ENCODE measurements at places on chromosomes 3 and 15. TPM values are rescaled to one million over a fixed set of nuclear protein-coding genes. Genes with fewer than 3 reads are reported as not detected.

DNA sequence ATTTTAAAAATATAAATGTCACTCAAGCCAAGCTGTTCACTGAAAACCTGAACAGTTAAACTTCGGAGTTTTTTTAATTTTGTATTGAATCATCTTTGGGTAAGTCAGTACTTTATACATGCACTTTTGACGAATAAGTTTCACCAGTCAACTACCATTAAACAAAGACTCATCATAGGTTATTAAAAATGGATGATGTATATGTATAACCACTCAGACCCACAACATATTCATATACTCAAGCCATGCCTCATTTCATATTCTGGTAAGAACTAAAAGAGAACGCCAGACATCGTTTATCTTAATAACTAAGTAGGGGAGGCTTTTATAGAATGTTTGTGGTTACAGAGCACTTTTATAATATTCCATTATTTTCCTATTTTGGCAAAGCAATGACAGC, 18.3 kb downstream of the MSL2 start:
- no peak overlapping the region for H3K4me3 ChIP-seq
- no peaks in the 10 kb centered on the region for H3K27me3 ChIP-seq
- peaks cover 3% of the 10 kb centered on the region for H3K36me3 ChIP-seq
- DNase-seq: no peak

DNA sequence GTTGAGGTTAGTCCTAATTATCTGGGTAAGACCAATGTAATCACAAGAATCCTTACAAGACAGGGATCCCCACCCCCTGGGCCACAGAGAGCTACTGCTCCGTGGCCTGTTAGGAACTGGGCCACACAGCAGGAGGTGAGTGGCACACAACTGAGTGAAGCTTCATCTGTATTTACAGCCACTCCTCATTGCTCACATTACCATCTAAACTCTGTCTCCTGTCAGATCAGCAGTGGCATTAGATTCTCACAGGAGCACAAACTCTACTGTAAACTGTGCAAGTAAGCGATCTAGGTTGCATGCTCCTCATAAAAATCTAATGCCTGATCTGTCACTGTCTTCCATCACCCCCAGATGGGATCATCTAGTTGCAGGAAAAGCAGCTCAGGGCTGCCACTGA, 58.5 kb upstream of the CRBN start:
- H3K4me3 ChIP-seq: no peak overlapping the region
- H3K27ac ChIP-seq: no peak overlapping the region
- peak; percentile 46 for DNase-seq
- peaks cover 29% of the 10 kb centered on the region for H3K27me3 ChIP-seq
- no peaks in the 10 kb centered on the region for H3K36me3 ChIP-seq
- peaks cover 4% of the 10 kb centered on the region for H3K4me1 ChIP-seq

- H3K36me3 ChIP-seq: no peaks in the 10 kb centered on the region
- no peak for DNase-seq
These were observed 292.4 kb upstream of the SGO1 start for GRCh38 chr3:20478436-20478835.

- DNase-seq: no peak
- no peak overlapping the region for H3K27ac ChIP-seq
- H3K4me3 ChIP-seq: no peak overlapping the region
These were observed 33.1 kb downstream of the BTD start for GRCh38 chr3:15634671-15635070.

GRCh38 chr15:74657846-74658245, 38.0 kb downstream of the EDC3 start:
- peaks cover 25% of the 10 kb centered on the region for H3K36me3 ChIP-seq
- H3K27ac ChIP-seq: peak overlapping the region; percentile 55
- no peak for DNase-seq
- no peaks in the 10 kb centered on the region for H3K27me3 ChIP-seq
- H3K4me3 ChIP-seq: no peak overlapping the region
- H3K4me1 ChIP-seq: no peaks in the 10 kb centered on the region

DNA sequence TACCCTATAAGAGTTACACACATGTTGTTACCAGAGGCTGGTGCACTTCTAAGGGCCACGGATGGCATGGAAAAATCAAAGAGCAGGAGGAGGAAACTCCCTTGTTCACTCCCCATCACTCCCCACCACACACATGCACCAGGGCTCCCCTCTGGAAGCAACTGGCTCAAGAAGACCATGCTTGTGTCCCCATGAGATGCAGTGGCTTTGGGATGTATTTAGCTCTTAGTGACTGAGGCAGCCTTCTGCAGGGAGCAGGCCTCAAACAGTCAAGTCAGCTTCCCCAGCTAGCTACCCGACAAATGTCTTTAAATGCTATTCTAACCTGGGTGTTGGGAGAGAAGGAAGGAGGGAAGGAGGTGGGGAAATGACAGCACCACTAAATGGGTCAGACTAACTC, 32.9 kb upstream of the RAD18 start:
- H3K36me3 ChIP-seq: no peaks in the 10 kb centered on the region
- no peak for DNase-seq
- H3K4me1 ChIP-seq: no peaks in the 10 kb centered on the region
- no peaks in the 10 kb centered on the region for H3K27me3 ChIP-seq

GRCh38 chr3:47444103-47444502, 31.6 kb downstream of the SCAP start:
- H3K27ac ChIP-seq: no peak overlapping the region
- no peak for DNase-seq
- peaks cover 22% of the 10 kb centered on the region for H3K36me3 ChIP-seq
- H3K4me1 ChIP-seq: no peaks in the 10 kb centered on the region

- DNase-seq: no peak
- H3K36me3 ChIP-seq: peaks cover 64% of the 10 kb centered on the region
- H3K27ac ChIP-seq: no peak overlapping the region
- H3K27me3 ChIP-seq: no peaks in the 10 kb centered on the region
- no peaks in the 10 kb centered on the region for H3K4me1 ChIP-seq
These were observed 19.8 kb downstream of the MAP4 start for GRCh38 chr3:47996440-47996839.

DNA sequence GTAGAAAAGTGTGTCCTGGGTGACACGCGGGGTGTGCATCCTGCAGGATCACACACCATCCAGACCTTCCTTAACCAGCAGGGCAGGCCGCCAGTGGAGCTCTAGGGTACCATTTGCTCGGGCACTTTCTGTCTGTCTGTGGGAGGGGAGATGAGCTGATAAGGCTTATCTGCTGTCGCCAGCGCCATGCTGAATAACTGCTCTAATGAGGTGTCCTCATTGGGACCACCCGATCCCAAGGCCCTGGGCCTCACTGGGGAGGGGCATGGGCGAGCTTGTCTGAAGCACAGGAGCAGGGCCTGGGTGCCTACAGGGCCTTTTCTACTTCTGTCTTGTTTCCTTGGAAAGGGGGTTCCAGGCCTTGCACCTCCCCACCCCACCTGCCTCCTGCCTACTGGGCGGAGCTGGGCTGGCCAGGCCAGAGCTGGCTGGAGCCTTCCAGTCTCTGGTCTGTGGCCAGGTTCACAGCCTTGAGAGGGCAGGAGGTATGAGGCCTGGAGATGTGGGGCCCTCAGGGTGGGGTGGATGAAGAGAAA, 2.5 kb upstream of the GATA2 start:
- no peaks in the 10 kb centered on the region for H3K36me3 ChIP-seq
- H3K27me3 ChIP-seq: peaks cover 91% of the 10 kb centered on the region
- H3K4me3 ChIP-seq: no peak overlapping the region
- H3K27ac ChIP-seq: no peak overlapping the region

GRCh38 chr3:167772992-167773391, 37.5 kb downstream of the SERPINI1 start:
- H3K27ac ChIP-seq: no peak overlapping the region
- no peak overlapping the region for H3K4me3 ChIP-seq

DNA sequence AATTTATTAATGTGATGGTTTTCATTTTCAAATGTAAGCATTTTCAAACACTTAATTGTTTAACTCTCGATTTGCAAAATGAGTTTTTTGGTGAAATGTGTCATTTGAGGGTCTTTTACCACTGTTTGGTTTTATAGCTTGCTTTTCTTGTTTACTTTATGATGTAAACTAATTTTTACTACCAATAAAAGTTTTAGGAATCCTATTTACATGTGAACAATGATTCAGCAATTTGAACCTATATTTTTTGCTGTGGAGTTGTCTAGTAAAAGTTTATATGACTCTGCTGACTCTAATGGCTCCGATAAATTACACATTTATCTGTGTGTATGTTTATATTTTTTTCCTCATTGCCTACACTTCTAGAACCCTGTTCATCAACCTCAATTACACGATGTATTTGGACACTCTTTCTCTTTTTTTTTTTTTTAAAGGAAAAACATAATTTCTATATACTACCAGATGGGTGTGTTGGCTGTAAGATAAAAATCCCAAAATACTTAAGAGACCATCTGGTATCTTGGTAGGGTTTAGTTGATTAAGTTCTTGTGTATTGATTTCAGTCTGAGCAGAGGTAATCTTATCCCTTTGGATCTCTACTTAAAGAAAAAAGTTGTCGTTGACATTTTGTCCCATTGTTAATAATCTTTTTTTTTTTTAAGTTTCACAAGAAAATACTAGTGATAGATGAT, 89.5 kb downstream of the PTPRG start:
- no peak overlapping the region for H3K27ac ChIP-seq
- DNase-seq: no peak
- no peaks in the 10 kb centered on the region for H3K4me1 ChIP-seq
- H3K27me3 ChIP-seq: no peaks in the 10 kb centered on the region

GRCh38 chr15:40263024-40263754, 19.7 kb downstream of the ANKRD63 start:
- H3K27ac ChIP-seq: no peak overlapping the region
- H3K36me3 ChIP-seq: no peaks in the 10 kb centered on the region
- peaks cover 3% of the 10 kb centered on the region for H3K4me1 ChIP-seq
- DNase-seq: no peak
- H3K4me3 ChIP-seq: no peak overlapping the region
- no peaks in the 10 kb centered on the region for H3K27me3 ChIP-seq

- DNase-seq: no peak
- H3K36me3 ChIP-seq: no peaks in the 10 kb centered on the region
- H3K27ac ChIP-seq: no peak overlapping the region
- no peak overlapping the region for H3K4me3 ChIP-seq
- no peaks in the 10 kb centered on the region for H3K27me3 ChIP-seq
These were observed 210.4 kb downstream of the ERC2 start for GRCh38 chr3:56257826-56258225.

- no peaks in the 10 kb centered on the region for H3K36me3 ChIP-seq
- H3K4me1 ChIP-seq: peaks cover 8% of the 10 kb centered on the region
- peak; percentile 87 for DNase-seq
- H3K27me3 ChIP-seq: no peaks in the 10 kb centered on the region
These were observed 213.2 kb upstream of the IL12A start for GRCh38 chr3:159775372-159775961.

- DNase-seq: no peak
- H3K27me3 ChIP-seq: no peaks in the 10 kb centered on the region
- H3K27ac ChIP-seq: no peak overlapping the region
These were observed 18.4 kb downstream of the GOLGB1 start for GRCh38 chr3:121730940-121731687.

- H3K27ac ChIP-seq: no peak overlapping the region
- no peak for DNase-seq
- no peaks in the 10 kb centered on the region for H3K36me3 ChIP-seq
- no peak overlapping the region for H3K4me3 ChIP-seq
These were observed 1472.4 kb downstream of the SI start for GRCh38 chr3:163605915-163606314.

- no peak overlapping the region for H3K4me3 ChIP-seq
- H3K27me3 ChIP-seq: no peaks in the 10 kb centered on the region
- no peak for DNase-seq
- peaks cover 39% of the 10 kb centered on the region for H3K36me3 ChIP-seq
These were observed 52.4 kb upstream of the XRN1 start for GRCh38 chr3:142500211-142500610.

DNA sequence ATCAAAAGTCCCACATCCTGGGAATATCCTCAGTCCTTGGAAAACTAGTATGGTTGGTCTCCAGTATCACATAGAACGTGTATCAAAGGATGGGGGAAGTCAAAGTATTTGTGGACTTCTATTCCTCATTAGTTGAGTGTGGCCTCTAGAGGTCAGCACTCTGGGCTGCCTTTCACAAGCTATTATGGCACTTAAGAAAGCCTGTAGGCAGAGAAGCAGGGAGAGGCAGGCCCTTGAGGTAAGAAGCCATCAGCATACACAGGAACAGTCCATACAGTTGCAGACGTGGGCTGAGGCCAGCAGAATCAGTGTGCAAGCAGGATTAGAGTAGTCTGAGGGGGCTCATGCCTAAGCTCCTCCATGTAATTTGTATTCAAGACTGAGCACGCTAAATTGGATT, 341.7 kb downstream of the CLSTN2 start:
- DNase-seq: peak; percentile 78
- H3K27ac ChIP-seq: no peak overlapping the region
- no peak overlapping the region for H3K4me3 ChIP-seq
- H3K27me3 ChIP-seq: no peaks in the 10 kb centered on the region
- no peaks in the 10 kb centered on the region for H3K4me1 ChIP-seq
- H3K36me3 ChIP-seq: no peaks in the 10 kb centered on the region

GRCh38 chr3:162729686-162730085, 1233.1 kb downstream of the OTOL1 start:
- DNase-seq: no peak
- H3K4me3 ChIP-seq: no peak overlapping the region
- H3K27ac ChIP-seq: no peak overlapping the region
- no peaks in the 10 kb centered on the region for H3K27me3 ChIP-seq
- H3K36me3 ChIP-seq: peaks cover 6% of the 10 kb centered on the region

- no peak overlapping the region for H3K27ac ChIP-seq
- H3K36me3 ChIP-seq: no peaks in the 10 kb centered on the region
- H3K27me3 ChIP-seq: peaks cover 11% of the 10 kb centered on the region
- DNase-seq: peak; percentile 26
- peaks cover 13% of the 10 kb centered on the region for H3K4me1 ChIP-seq
These were observed 26.4 kb upstream of the KLF13 start for GRCh38 chr15:31300208-31300661.

DNA sequence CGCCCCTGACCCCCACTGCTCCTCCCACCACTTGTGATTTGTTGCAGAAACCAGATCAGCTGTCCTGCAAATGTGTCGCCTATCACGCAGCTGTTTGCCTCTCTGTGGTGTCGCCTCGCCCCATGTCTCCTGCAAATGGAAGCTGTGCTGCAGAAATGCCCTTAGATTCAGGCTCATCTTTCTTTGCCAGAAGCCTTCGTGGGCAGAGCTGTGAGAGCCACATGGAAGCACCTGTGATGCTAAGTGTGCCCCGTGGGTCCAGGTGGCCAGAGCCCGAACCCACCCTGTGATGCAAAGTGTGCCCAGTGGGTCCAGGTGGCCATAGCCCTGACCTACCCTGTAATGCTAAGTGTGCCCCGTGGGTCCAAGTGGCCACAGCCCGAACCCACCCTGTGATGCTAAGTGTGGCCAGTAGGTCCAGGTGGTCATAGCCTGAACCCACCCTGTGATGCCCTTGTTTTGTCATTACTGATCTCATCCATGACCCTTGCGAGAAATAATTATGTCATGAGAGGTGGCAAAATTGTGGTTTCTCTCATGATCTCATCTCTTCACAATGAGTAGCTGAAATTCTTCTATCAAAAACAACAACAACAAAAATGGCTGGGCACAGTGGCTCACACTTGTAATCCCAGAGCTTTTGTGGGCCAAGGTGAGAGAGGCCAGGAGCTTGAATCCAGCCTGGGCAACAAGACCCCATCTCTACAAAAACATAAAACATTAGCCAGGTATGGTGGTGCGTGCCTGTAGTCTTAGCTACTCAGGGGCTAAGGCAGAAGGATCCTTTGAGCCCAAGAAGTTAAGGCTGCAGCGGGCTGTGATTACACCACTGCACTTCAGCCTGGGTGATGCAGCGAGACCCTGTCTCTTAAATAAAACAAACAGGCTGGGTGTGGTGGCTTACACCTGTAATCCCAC, 187.4 kb downstream of the GOLGA6L6 start:
- H3K27me3 ChIP-seq: no peaks in the 10 kb centered on the region

The CKMT1A gene
- 0.55 TPM for total RNA-seq

The CACNA1D gene
- 3.7 TPM for total RNA-seq

The GOLGA6L4 gene
- 3.3 TPM for total RNA-seq

The KBTBD13 gene
- not detected for total RNA-seq

The IGF2BP2 gene
- total RNA-seq: 143 TPM

The SEMA3F gene
- total RNA-seq: 145 TPM

The NR2F2 gene
- 0.73 TPM for total RNA-seq

The C3orf85 gene
- total RNA-seq: not detected

The DNAH1 gene
- total RNA-seq: 3.0 TPM

The ATP13A3 gene
- total RNA-seq: 125 TPM
